Smooth muscle cell of the umbilical artery (primary cell): ENCODE measurements at places on chromosomes 5 and 9. TPM values are rescaled to one million over a fixed set of nuclear protein-coding genes. Genes with fewer than 3 reads are reported as not detected.

The PIK3R1 gene
- 11.3 and 13.2 TPM in 2 replicates for total RNA-seq

The CRB2 gene
- not detected in 2 replicates for total RNA-seq

The INVS gene
- 31.4 and 32.4 TPM in 2 replicates for total RNA-seq

The ROPN1L gene
- 0.14 and 0.30 TPM in 2 replicates for total RNA-seq

The ECSCR gene
- 0.30 and 0.74 TPM in 2 replicates for total RNA-seq

The QRFP gene
- not detected in 2 replicates for total RNA-seq

The CNTNAP3 gene
- total RNA-seq: 0.30 and 3.6 TPM in 2 replicates

The FBP2 gene
- not detected in 2 replicates for total RNA-seq
